ENCODE measurements at places on chromosomes 12 and 14.
A peak's percentile ranks its signal among the peaks of the same experiment; 100 is the strongest.

- peak; percentile 24 for DNase-seq
Measured at GRCh38 chr12:122423258-122424165, 1.0 kb upstream of the CLIP1 start.

DNA sequence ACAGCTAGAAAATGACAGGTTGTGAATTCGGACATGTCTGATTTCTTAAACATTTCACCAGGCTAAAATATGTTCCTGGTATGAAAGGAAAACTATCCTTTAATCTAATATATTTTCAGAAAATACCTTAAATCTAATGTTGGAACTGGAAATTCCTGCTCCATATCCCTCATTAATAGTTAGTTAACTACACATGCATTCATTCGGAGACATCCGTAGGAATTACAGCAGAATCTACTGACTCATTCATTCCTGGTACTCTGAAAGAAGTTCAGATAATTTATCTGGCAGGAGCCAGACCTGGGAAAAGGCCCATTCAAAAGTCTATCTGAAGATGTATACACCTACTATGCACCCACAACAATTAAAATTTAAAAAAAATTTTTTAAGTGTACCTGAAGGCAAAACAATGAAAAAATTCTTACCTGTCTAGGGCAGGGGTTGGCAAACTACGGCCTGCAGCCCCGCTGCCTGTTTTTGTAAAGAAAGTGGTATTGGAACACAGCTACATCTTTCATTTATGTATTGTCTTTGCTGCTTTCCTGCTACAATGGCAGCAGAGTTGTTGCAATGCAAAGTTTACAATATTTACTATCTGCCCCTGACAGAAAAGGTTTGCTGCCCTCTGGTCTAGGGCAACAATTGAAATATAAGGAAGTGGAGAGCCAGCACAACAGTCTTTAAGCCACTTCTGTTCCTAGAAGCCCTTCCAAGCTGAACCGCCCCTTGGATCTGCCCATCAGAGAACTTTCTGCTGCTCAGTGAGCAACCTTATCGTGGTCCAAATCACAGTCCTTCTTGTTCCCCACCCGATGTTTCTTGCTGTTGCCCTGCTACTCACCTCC, 17.9 kb upstream of the NFYB start:
- DNase-seq, result no peak

DNA sequence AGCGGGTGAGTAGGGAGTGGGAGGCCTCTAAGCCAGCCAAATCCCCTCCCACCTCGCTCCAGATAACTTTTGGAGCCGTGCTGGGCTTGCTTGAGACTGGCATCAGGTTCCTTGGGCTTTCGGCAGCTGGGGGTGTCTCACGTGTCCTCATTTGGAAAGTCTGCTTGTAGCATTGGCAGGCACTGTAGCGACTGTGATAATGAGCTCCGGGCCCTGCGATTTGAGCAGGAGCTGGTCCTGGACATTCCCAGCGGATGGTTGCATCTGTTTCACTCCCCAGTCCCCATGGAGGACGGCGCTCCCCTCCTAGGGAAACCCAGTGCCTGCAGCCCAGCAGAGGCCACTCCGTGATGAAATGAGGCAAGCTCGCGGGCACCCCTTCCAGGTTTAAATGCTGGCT, 49.4 kb downstream of the DGLUCY start:
- DNase-seq, result no peak

GRCh38 chr12:25056011-25056410, 107.1 kb upstream of the BCAT1 start:
- DNase-seq, result no peak

DNA sequence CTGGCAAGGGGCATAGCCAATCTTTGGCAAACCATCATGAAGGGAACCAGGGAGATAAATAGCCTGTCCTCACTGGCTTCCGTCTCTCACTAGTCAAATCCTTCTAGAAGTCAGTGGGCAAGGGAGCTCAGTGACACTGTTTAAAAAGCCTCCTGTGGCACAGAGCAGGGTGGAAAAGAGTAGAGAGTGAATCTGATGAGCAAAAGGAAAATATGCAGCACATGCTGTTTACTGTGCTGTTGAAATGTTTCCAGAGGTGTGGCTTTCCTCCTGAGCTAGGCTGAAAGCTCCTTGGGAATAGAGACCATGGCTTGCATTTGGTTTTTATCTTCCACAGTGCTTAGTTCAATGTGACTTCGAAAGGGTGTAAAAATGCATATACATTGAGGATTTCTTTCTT, 7.7 kb upstream of the DYRK2 start:
- no peak for DNase-seq

DNA sequence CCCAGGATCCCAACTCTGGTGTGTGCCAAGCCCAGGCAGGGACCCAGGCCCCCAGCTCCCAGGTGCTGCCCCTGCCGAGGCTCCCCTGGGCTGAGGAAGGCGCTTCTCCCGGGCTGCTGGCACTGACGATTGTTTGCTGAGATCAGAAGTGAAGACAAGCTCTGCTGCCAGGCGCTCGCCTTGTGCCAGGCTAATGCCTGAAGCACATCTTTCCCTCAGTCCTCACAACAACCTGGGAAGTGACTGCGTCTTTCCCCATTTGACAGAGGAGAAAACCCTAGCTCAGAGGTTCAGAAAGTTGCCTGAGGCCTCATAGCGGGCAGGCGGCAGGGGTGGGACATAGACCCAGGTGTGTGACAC, 36.8 kb downstream of the ANKRD9 start:
- no peak for DNase-seq

DNA sequence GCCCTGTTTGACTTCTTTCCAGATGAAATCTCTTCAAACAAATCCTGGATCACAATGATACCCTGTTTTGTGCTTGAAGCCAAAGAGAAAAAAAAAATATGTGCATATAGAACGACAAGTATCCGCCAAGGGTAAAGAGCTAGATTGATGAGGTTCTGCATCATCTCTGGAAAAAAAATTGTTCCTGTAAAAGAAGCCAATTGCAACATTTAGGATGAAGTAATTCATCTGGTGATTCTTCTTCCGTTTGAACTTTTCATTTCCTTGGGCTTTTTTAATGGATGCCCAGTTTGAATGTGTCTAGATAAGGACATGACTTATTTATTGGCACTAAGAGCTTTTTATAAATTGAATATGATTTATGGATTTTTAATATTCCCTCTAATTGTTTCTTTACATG, 38.1 kb upstream of the NPAS3 start:
- no peak for DNase-seq

DNA sequence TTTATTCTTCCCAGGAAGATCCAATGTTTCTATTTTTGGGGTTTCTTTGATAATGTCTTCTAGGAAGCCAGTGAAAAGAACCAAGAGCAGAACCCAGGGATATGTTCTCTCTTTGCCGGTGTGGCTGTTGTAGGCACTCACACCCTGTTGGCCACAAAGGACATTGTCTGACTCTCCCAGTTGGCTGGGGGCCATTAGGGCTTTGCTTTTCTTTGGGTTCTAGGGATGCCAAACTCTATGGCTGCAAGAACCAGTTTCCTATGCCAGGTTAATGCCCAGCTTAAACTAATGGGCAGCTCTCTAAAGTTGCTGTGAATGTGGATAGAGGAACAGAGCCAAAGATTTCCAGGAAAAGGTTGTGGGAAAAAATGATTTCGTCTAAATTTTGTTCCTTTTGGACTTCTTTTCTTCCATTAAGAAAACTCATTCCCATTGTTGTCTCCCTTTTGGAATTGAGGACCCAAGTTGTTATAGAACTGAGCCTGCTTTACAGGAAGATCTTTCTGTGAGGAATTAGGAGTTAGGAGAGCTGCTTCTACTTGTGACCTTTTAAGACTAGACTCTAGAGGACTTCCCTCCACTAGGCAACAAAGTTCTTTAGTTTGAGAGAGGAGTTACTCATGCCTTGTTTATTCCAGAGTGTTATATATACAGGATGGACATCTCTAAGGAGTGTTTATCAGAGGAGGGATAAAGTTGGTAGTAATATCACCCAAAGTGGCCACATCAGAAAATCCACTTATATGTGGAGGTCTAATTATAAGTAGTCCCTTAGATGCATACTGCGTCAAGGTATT, 13.1 kb downstream of the COPZ1 start:
- no peak for DNase-seq

DNA sequence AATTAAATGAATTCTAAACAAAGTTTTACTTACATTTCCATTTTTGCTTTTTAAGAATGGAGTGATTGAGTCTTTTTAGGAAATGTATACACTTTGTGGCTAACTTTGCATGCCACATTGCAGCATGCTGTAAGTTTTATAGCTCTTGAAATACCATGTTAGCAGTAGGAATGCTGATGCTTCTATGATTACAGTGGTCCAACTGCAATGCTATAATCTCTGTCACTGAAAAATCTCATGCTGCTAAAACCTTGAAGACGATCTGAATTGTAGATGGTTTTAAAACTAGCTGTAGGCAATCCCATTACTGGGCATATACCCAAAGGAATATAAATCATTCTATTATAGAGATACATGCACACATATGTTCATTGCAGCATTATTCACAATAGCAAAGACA, 127.6 kb downstream of the WIF1 start:
- no peak for DNase-seq

DNA sequence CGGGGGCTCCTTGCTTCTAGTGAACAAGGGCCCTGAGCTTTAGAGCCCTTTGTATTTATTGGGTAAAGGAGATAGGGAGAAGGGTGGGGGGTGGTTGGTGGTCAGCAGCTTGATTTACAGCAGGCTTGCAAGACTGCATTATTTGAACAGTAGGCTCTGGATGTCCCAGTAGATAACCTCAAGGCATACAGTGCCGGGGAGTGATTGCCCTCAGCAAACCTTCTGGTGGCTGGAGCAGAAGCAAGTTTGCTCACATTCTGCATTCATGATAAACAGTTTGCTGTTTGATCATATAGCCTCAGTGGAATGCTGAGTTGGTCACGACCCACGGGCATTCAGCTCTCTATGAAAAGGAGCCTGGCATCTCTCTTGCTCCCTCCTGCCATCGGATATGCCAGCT, 16.5 kb upstream of the MAPKAPK5 start:
- DNase-seq, result no peak

DNA sequence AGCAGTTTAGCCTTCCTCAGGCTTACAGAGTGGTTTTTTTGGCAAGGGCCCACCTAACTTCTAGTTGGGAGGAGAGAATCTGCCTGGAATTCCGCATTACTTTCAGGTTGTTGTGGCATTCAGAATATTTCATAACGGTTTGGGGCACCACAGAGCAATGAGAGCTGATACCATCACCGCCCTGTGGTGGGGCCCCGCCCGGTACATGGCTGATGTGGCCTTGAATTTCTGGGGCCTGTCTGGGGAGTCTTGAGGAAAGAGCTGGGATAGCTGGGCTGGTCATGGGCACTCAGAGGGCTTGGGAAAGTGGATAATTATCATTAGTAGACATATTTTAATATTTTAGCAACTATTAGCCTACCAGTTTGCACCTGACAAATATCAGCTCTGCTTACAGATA, 4.2 kb downstream of the TESPA1 start:
- peak; percentile 63 for DNase-seq

DNA sequence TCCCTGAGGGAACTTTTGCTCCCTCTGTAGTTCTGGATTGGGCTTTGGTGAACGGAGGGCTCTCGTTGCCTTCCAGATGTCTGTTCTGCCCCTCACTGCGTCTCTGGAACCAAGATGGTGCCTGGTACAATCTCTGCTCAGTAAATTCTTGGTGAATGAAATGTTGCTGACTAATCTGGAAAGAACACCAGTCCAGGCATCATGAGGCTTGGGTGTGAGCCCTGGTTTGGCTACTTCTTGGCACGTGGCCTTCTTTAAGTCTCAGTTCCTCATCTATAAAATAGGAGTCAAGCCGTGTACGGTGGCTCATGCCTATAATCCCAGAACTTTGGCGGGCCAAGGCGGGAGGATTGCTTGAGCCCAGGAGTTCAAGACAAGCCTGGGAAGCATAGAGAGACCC, 4.3 kb downstream of the HHIPL1 start:
- DNase-seq, result no peak

- no peak for DNase-seq
Measured at GRCh38 chr12:97556302-97556779, 93.7 kb downstream of the RMST start.

DNA sequence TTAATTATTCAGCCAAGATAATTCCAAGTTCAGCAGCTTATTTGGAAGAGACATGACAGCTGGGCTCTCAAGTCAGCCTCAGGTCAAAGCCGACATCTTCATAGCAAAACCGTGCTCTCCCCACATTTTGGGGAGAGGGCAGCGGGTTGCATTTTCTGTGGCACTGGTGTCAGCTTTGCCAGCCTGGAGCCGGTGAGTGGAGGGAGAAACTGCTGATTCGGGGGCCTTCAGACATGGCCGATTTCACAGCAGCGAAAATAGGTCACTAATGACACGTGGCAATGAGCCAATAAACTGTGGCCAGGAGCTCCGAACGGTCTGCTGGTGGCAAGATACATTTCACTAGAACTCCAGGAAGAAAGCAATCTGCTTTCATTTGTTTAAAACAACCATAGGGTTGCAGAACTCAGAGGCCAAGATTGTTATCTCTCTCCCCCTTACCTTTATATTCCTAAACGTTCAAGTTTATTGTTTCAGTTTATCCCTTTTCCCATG, 173.2 kb downstream of the CAND1 start:
- DNase-seq, result no peak

DNA sequence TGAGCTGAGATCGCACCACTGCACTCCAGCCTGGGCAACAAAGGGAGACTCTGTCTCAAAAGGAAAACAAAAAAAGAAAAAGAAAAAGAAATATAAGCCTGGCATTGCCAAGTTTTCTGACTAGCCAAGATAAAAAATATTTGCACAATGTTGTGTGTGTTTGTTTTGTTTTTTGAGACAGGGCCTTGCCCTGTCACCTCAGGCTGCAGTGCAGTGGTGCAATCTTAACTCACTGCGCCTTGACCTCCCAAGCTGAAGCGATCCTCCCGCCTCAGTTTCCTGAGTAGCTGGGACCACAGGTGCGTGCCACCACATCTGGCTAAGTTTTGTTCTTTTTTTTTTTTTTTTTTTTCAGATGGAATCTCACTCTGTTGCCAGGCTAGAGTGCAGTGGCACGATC, 5.5 kb upstream of the C12orf43 start:
- DNase-seq, result no peak

GRCh38 chr14:91249841-91250616, 5.5 kb upstream of the GPR68 start:
- DNase-seq, result peak; percentile 68

GRCh38 chr14:91729756-91730155, 2.1 kb downstream of the CATSPERB start:
- no peak for DNase-seq

- peak; percentile 71 for DNase-seq
Measured at GRCh38 chr14:73759183-73759713, 45.1 kb upstream of the PNMA1 start.

DNA sequence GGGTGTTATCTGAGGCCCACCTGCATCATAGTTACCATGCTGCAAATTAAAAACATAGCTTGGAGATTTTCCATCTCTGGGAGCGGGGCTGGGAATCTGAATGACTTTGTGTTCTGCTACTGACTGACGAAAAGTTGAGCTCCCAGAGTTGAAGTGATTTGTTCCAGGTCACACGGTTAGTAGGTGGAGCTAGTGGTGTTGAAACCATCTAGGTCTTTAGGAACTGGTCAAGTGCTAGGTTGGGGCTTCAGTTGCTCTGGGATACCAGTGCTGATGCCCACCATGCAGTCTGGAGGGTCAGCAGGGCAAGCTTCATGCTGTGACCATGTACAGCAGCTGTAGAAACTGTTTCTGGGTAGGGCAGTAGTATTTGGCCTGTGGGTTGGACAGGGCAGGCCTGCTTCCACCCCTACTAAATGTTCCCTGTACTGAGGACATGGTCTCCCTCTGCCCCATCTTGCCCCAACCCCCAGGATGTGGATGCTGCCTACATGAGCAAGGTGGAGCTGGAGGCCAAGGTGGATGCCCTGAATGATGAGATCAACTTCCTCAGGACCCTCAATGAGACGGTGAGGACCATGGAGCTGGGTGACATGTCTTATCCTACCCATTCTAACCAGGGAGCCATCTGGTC, 5.3 kb downstream of the KRT7 start:
- DNase-seq, result no peak

GRCh38 chr14:24817212-24818057, 183.4 kb upstream of the GZMB start:
- no peak for DNase-seq

All from activated naive CD4-positive, alpha-beta T cell treated with anti-CD3 and anti-CD28 coated beads, Interleukin-2, amount 10 ng/mL, durations not matched to agents 7 days and 5 days (primary cell).